ENCODE measurements at places on chromosomes 7 and 10.

DNA sequence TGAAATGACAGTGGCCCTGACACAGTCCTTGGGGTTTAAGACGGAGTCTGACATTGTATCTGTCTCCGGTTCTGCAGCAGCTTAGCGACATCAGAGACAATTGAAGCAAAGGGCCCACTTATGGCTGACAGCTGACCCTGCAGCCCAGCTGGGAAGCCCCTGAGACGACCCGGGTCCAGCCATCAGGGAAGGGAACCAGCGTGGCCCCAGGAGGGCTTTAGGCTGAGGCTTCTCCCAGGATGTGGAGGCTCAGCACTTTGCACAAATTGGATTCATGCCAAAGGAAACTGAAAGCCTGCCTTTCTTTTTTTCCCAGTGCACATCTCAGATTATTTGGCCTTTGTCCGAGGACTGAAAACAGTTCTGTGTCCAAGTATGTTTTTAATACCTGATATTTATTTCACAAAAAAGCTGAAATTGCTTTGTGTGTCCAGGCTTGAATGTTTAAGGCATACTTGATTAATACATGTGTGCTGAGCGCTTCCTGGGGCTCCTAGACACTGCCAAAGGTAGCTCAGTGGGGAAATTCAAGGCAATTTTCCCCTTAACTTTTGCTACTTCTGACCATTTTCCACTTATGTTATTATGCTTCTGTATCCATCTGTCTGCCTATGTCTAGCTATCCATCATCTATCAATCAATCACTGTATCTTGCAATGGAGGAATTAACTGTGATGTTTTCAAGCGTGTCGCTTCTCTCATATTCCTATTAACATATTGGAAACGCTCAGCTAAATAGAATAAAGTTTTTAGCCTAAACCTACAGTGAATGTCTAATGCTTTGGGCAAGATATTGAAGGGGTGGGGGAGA is 34.8 kb downstream of the KLF6 start:
- DNase-seq: no peak

DNA sequence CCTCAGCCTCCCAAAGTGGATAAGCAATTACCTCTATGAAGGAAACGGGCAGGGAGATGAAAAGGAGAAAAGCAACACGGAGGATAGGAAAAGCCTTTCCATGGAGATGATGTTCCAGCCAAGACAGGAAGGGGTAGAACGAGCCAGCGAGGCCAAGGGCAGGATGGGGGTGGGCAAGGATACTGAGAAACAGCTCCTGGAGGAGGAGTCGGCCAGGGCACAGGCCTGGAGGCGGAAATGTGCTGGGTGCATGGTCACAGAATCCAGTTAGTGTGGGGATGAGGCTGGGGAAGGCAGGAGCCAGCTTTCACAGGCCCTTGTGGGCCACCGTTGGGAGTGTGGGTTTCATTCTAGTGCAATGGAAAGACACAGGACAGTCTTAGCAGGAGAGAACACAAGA is 162.6 kb downstream of the JAZF1 start:
- no peak for DNase-seq

- no peak for DNase-seq
These were observed 103.6 kb downstream of the NT5C2 start for GRCh38 chr10:103089493-103089892.

DNA sequence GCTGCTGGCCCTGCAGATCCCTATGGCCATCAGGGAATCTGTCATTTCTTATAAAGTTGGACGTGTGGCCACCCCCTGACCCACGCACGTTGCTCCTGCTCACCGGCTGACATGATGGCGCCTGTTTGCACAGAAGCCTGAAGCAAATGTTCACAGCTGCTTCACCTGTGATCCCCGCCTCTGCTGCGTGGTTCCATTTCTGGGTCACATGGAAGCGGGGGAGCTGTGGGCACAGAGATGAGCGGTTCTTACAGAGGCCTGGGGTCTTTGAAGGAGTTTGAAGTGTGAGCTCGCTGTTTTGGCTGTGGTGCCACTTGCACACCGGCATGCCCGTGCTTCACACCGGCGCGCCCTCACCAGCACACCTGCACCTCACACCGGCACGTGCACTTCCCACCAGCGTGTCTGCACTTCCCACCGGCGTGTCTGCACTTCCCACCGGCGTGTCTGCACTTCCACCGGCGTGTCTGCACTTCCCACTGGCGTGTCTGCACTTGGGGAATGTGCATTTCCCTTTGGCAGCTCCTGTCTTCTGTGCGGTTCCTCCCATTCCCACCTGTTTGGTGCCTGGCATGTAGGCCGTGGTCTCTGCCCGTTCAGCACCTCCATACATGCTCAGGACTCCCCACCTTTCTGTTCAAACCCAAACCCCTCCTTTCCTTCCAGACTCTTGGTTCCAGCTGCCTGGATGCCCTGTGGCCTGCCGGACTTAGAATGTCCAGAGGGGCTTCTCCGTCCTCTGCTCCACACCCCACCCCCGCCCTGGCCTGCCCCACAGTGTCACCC is 86.7 kb downstream of the INPP5A start:
- no peak for DNase-seq

GRCh38 chr7:94403546-94403945 is 8.9 kb downstream of the COL1A2 start:
- DNase-seq: no peak

GRCh38 chr10:71323407-71323806 is 4.3 kb downstream of the SLC29A3 start:
- no peak for DNase-seq

DNA sequence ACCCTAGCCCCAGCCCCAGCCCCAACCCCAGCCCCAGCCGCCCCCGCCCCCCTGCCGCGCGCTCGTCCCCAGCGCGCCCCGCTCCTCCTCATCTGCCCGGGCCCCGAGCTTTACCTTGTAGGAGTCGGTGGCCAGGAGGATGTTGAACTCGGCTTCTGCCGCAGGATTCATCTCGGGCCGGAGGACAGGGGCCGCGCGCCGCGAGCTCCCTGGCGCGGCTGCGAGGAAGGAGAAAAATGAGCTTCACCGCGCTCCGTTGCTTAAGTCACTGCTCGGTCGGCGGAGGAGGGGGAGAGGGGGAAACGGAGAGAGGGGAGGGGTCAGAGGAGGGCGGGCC is at the start of gene NAMPT:
TSS of gene NAMPT (minus strand) at position 270 of the 337 bp plus-strand sequence. CDS start at position 171, 99 bp downstream.
- DNase-seq: no peak

DNA sequence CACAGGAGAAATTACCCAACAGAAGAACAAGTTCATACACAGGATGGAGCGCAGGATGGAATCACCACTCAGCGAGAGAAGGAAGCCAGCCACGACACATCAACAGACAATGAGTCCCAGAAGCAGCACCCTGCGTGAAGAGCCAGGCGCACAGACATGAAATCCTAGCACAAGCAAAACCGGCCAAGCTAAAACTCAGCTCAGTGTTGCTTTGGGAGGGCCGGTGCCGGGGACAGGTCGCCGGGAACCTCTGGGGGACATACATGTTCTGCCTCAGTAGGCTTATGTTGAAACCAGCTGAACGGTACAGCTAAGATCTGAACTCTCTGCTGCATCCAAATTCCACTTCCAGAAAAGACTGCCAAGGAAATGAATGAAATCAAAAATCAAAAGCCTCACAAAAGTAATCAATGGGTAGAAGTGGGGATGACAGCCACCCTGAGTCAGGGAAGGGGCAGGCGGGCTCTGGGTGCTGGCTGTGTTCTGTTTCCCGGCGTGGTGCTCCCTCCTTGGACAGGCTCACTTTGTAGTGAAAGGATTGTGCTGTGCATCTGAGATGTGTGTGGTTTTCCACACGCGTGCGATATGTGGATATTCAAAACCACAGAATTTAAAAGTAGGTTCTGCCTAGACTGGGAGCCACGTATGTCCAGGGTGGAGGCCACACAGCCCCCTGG is 114.7 kb downstream of the PDGFA start:
- DNase-seq: no peak

- no peak for DNase-seq
These were observed 17.2 kb downstream of the AP5Z1 start for GRCh38 chr7:4792537-4793126.

GRCh38 chr10:77328272-77328816 is 309.3 kb downstream of the KCNMA1 start:
- no peak for DNase-seq

DNA sequence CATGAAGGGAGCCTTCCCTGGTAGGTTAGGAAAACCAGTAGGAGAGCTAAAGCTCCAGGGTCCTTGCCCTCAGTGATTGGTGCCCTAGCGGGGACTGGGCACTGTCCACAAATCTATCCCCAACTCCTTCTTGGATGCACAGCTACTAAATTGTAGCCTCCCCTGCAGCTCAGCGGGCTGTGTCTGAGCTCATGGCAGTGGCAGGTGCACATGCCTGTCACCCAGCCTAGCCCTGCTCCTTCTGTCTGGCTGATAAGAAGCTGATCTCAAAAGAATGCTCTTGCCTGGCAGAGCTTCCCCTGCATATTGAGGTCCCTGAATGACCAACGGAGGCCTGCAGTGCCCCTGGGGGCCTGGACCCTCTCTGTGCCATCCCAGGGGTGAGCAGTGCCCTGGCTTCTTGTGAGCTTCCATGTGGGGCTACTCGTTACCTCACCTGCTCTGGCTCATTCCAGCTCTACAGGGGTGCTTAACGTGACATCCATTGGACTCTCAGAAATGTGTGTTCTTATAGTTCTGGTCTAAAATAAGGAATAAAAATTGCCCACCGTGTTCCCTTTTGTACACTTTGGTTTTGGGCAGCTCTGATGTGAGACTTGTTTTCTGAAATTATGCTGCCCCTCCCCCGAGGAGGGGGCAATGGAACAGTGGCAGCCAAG is 59.8 kb upstream of the ANTXRL start:
- no peak for DNase-seq

DNA sequence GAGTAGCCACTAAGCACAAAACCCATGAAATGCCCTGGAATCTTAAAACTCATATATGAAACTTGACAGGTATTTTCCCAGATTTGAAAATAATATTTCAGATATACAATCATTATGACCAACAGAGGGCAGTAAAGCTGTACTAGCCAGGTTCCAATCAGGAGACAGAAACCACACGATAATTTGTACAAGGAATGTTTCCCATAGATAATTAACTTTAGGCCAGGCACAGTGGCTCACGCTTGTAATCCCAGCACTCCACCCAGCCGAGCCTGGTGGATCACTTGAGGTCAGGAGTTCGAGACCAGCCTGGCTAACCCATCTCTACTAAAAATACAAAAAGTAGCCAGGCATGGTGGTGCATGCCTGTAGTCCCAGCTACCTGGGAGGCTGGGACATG is 31.0 kb upstream of the NUB1 start:
- no peak for DNase-seq

- DNase-seq: no peak
These were observed 49.8 kb upstream of the LEP start for GRCh38 chr7:128191136-128191844.

- no peak for DNase-seq
These were observed 160.7 kb downstream of the NXPH1 start for GRCh38 chr7:8594115-8594514.

DNA sequence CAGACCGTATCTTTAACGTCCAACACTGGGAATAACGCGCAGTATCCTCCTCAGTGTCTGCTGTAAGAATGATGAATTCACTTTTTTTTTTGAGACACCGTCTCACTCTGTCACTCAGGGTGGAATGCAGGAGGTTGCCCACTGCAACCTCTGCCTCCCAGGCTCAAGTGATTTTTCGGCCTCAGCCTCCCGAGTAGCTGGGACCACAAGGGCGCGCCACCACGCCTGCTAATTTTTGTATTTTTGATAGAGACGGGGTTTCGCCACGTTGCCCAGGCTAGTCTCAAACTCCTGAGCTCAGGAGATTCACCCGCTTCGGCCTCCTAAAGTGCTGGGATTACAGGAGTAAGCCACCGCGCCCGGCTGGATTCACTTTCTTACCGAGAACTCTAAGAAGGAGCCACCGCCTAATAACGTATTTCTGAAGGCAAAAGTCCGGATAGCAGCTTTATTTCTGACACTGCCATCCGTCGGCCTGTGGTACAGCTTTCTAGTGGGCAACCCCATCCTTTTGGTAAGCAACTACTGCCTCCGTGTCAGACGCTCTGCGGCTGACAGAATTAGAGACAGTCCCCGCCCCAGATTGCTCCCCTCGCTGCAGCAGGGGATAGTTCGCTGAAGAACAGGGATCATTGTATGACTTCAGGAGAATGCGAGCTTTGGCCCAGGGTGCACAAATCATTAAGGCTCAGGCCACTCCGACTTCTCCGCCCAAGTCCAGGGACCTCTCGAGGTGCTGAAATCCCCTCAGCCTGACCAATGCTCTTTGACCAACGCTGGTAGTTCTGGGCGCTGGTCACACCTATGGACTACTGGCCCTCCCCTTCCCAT is 662 bp downstream of the POLR3A start:
- no peak for DNase-seq

GRCh38 chr7:91013078-91013477 is 251.2 kb upstream of the FZD1 start:
- no peak for DNase-seq
